ENCODE measurements at places on chromosomes 7 and 10.

GRCh38 chr10:132788180-132788830 is 2.4 kb upstream of the NKX6-2 start:
- no peak for DNase-seq

DNA sequence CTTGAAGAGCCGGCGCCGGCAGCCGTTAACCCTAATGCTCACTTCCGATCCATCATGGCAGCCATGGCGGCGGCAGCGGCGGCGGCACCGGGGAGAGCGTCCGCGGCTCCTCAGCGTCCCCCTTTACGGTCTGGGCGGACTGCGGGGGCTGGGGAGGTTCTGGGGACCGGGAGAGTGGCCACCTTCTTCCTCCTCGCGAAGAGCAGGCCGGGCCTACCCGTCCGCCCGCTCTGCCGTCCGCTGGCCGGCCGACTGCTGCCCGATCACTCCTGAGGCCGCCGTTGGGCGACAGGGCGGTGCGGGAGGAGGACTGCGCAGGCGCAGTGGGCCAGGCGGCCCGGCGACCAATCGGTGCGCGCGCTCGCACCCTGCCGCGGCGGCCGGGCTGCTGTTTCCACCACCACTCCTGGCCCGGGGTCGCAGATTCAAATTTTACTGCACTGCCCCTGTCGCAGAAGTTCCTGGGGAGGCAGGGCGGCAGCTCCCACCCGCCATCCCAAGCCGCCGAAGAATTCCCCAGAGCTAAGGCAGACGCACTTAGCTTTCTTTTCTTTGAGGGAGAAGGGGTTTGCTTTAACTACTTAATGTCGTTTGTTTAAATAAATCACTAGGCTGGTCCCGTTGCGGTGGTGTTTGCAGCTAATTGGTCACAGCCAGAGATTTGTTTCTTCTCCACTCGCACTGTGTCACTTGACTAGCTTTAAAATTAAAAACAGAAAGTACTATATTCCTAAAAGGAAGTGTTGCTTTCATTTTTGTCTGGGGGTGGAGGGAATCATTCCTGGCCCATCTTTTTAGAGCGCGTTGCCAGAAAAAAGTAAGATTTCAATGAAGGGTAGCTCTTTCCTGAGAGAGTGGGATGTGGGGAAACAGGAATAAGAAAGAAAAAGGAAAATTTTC is at the start of gene KIF5B:
TSS of gene KIF5B (minus strand) at position 290 of the 900 bp plus-strand sequence. CDS start 452 bp downstream, outside the sequence.
- peak; percentile 89 for DNase-seq

DNA sequence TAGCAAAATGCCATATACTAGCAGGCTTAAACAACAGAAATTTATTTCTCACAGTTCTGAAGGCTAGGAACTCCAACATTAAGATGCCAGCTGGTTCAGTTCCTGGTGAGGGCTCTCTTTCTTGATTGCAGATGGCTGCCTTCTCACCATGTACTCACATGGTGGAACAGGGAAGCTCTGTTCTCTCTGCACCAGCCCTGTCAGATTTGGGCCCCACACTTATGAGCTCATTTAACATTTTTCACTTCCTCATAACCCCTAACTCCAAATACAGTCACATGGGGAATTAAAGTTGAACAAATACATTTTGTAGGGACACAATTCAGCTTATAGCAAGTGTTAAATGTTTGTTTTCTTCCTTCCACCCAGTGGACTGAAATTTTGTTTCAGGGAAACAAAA is 218.6 kb upstream of the TAC1 start:
- DNase-seq: no peak

DNA sequence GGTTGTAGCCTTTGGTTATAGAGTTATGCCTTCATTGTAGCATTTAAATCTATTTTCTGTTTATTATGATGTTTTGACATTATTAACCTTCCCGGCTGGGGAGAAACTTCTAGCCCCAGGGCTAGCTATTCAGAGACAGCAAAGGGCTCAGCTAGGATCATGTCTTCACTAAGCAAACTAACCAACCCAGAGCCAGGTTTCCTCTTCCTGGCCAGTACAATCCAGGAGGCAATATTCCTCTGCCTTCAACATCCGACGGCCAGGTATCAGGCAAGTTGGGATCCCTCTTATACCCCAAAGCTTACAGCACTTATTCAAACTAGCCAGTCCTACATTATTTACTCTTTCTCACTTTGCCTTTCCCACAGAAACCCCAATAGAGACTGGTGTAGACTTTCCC is 1060.7 kb upstream of the GHITM start:
- no peak for DNase-seq

DNA sequence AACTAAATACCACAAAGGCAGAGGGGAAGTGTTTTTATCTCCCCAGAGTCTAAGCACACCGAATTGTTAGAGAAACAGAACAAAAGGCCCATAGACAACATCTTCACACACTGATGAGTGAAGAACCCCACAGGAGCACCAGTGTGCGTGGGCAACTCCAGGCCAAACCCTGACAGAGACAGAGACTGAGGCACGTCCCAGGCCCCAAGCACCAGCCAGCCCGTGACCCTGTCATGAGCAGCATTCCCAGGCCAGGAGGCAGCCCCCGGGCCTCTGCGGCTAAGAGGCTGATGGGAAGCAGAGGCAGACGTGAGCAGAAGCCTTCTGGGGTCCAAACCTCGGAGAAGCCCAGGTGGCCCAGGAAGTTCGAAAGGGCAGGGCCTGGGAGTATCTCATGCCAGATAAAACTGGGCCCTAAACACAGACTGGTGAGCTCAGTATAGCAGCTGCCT is 184.4 kb downstream of the TCERG1L start:
- DNase-seq: no peak

GRCh38 chr7:112707655-112708054 is 82.5 kb downstream of the TMEM168 start:
- no peak for DNase-seq

DNA sequence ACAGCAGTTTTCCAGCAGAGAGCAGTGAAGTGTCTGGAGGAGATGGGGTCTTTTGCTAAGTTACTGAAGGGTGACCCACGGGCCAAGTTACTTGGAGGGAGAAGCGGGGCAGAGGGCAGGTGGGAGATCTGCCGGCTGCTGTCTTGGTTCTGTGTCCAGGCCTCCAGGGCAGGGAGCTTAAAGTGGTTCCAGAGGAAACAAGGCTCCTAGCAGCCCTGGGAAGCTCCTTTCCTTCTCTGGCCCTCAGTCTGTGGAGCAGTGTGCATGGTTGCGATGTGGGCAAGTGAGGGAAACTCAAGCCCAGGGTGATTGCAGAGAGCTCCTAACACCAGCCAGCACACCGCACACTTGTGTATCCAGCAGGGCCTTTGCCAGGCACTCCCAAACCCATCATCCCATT is 6.3 kb downstream of the GHRHR start:
- DNase-seq: no peak

DNA sequence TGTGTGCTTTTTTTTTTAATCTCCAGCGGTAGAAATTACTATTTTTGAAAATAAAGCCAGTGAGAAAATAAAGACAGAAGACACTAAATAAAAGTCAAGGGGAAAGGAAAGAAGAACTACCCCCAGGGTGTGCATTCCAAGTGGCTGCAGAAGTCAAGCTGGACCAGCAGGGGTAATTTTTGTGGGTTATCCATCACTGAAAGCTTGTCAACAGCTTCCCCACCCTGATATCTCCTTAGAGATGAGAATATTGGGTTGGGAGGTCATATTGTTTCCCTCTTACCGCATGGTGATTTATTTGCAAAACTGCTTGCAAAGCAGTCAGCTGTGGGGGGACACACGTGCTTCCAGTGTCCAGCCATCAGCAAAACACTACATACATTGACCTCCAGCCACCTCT is 46.4 kb downstream of the FAM107B start:
- DNase-seq: no peak

- DNase-seq: no peak
Measured at GRCh38 chr10:97053276-97053675, 132.5 kb downstream of the SLIT1 start.

GRCh38 chr7:95608359-95609173 is 12.2 kb upstream of the PDK4 start:
- DNase-seq: no peak

DNA sequence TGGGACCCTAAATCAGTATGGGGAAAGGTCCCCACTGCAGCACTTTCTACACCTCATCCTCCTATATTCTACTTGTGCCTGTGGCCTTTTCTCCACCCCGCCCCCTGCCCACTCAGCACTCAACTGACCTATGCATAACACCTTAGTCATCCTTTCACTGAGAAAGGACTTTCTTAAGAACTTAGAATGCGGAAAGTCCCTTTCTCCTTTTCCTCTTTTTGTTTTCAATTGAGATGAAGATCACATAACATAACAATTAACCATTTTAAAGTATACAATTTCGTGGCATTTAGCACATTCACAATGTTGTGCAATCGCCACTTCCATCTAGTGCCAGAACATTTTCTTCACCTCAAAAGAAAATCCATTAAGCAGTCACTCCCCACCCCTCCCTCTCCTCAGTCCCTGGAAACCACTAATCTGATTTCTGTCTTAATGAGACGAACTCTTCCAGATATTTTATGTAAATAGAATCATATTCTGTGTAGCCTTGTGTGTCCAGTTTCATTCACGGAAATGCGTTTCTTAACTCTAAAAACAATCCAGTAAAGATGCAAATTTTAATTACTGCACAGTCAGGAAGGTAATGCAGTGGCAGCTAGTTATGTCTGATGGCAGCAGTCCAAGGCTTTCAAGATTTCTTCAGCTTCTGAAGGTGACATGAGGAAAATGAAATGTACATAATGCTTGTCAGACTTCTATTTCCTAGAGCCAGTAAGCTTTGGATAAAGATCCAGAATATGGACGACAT is 41.7 kb downstream of the FAS start:
- DNase-seq: no peak

GRCh38 chr10:100824886-100825285 is 79.5 kb downstream of the PAX2 start:
- no peak for DNase-seq

DNA sequence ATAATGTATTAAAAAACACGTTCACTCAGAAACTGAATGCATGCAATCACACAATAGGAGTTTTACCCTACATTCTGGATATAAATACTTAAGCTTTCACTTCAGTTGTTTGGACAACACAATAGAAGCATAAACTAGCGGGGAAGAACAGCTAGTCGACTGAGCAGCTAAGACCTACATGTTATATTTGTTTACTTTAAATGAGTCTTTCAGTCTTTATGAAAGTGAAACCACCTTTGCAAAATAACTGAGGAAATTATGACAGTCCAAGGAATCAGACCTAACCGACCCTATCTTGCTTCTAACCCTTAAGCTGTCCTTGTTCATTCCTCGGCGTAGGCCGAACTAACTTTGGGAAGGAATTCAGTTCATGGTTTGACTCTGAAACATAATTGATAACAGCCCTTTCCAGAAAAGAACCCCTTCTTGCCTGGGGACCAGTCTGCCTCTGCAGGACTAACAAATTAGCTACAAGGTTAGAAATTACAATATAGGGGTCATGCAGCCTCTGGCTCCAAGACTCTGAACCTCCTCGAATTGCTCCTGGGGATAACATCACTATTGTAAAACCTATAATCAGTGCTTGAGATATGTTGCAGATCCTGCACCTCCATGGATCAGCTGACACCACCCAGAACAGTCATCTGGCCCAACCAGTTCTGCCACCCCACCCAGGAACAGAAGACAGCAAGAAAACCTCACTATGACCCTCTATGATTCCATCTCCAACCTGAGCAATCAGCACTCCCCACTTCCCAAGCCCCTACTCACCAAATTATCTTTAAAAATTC is 185.1 kb upstream of the KLF6 start:
- DNase-seq: no peak

DNA sequence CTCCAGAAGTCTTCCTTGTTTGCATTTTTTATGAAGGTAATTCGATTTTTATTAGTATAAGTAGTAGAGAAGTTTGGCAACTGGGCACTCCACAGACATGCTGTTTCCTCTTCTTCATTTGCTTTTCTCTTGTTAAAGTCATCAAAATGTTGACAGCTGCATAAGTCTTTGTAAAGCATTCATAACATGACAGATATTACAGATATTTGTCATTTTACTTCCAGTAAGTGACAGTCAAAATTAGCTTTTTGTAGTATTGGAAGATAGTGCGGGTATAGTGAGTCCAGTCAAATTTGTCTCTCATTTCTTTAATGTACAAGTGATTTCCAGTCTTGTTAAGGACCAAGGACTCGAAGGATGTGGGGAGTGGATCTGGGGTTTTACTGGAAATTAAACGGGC is 247.1 kb downstream of the LRMDA start:
- no peak for DNase-seq

DNA sequence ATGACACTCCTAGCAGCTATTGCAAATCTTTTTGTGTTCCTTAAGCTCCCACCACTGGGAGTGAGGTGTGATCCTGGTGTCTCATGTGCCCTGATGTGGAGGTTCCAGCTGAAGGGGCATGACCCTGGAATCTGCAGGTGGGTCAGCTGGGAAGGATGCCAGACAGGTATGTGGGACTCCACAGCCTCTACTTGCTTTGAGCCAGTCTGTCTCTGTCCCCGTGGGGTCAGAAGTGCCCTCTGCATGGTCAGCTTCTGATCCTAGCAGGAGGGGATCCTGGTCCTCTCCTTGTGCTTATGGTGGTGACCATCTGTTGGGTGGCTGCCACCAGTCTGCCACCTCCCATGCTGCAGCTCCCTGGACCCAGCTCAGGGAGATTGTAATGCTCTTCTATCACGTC is 51.1 kb upstream of the COMTD1 start:
- DNase-seq: no peak

GRCh38 chr7:46131916-46132795 is 211.1 kb upstream of the IGFBP3 start:
- no peak for DNase-seq

DNA sequence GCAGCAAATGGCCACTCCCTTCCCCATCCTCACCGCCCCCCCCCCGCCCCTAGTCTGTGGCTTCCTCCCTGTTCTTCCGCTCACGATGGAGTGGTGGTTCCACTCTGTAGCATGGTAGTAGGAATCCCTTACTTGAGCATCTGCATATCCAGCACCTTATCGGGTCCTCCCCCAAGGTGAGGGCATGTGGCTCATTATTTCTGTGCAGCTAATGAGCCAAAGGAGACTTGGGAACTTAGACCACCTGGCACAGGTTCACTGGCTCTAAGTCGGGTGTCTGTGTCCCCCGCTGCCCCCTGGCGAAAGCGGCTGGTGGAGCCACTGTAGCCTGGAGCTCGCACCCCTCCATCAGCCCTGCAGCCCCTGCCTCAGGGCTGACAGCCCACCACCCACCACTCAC is 22.8 kb upstream of the GPR26 start:
- DNase-seq: no peak

DNA sequence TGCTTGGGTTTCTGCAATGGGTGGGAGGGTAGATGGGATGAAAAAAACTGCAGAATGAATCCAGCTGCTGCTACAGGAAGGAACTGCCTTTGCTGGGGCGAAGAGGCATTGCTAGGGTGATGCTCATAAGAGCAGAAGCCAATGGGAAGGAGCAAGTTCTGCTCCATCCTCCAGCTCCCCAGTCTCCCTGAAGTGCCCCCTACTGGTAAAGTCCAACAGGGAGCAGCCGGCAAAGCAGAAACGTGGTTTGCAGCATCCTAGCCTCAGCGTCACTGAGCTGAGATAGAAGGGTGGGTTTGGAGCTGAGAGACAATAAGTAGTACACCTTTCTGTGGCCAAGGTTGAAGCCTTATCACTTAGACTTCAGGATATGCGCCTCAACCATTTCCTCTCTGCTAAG is 220.5 kb downstream of the CCSER2 start:
- no peak for DNase-seq

DNA sequence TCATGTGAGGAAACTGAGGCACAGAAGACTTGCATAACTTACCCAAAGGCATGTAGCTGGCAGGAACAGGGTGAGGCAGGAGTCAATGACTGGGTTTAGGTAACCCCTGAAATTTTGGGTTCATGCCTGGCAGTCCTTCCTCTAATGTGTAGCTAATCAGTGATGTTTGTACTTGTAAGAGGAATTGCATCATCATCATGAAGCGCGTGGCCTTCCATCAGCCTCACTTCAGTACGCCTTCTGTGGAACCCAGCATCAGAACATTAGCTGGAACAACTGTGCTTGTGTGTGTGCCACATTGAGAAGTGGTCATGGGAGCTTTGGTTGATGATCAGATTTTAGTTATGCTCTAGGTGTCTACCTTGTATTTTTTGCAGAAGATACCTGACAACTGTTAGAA is 18.2 kb upstream of the STMP1 start:
- no peak for DNase-seq
